ENCODE measurements at places on chromosomes 6 and 20.

DNA sequence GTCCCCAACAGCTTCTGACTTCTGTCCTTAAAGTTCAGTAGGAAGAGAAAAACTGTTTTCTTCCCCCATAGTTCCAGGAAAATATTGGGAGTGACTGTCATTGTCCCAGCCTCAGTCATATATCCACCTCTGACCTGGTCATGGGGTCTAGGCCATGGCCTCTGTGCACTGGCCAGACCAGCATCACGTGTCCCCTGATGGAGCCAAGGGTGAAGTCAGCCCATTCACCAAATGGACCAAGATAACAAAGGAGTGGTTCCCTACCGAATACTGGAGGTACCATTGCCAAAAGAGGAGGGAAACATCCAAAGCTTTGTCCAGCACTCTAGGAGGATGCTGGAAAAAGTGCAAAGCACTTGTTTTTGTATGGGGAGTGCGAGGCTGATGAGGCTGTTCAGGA, 395.4 kb downstream of the TAF4 start:
- DNase-seq, result no peak

- DNase-seq, result no peak
Observed at GRCh38 chr6:122143813-122144601, 255.4 kb upstream of the HSF2 start.

- DNase-seq, result no peak
Observed at GRCh38 chr6:22333802-22334201, 37.0 kb upstream of the PRL start.

GRCh38 chr6:125759184-125759902, 9.9 kb downstream of the HEY2 start:
- DNase-seq, result no peak

GRCh38 chr20:32792731-32793458, 26.9 kb upstream of the MAPRE1 start:
- no peak for DNase-seq

DNA sequence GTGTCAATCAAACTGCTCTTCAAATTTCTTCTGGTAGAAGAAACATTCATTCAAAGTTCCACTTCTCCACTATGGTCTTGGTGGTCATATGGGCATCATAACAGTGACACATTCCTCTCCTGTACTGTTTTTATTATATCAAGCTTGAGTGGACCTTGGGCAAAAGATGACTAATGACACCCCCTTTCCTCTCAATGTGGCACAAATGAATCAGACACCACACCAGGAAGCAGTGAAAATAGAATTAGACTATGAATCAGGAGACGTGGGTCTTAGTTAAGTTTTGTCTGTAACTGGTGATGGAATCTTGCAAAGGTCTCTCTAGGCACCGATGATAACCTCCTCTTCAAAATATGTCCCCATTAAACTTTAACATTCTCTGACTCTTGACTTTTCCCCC, 9.0 kb upstream of the NRSN1 start:
- no peak for DNase-seq

DNA sequence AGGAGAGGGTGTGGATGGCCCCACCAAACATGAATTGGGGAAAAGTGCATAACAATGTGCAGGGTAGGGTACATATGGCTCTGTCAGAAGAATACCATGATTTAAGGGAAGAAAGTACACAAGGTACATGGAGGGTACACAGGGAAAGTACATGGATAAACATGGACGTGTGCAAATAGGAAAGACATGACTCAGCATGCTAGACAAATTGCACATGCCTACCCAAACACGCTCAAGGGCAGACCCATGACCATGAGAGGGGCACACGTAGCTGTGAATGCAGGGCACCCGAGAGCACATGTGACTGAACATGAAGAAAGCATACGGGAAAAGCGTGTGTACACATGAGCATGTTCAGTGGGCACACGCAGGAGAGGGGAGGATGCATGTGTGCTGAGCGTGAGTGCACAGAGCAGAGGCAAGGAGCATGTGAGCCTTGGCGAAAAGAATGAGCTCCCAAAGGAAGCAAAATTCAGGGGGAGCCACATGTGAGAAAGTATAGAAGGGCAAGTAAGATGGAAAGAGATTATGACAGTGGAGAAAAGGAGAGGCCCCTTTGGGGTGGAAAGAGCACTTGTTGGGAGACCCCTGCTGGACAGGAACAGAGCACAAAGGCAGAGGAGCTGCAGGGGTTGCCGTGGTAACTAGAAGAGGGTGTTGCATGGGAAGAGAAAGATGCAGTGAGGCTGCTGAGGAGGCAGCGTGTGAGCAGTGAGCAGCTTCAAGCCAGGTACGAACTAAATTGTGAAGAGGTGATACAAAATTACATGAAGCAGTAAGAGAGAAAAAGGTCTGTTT, 17.8 kb downstream of the OR2H2 start:
- DNase-seq, result no peak

DNA sequence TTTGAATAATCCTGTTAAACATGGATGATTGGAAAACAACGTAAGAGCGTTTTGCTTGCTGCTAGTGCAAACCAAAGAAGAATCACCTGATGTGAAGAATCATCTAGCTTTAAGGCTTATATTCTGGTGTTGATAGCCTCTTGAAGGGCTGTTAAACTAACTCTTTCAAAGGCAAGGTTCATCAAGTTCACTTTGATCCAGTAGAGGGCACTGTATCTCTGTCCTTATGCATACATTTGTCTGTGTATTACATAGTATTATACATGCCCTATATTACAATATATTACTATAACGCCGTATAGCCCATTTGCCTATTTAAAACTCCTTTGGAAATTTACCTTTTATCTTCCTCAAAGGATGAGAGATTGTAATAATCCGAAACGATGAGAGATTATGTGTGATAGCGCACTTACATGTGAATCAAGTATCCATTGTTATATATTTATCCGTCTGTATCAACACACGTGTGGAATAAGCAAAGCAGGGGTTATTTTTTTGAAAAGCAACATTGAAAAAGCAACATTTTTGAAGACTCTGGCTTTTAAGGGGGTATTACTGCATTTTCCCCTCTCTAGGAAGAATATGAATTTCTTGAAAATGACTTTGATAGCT, 50.8 kb upstream of the NRN1 start:
- DNase-seq, result peak; percentile 52

- no peak for DNase-seq
Observed at GRCh38 chr20:24589815-24590177, 120.4 kb downstream of the SYNDIG1 start.

- no peak for DNase-seq
Observed at GRCh38 chr6:139758209-139758611, 383.8 kb upstream of the CITED2 start.

DNA sequence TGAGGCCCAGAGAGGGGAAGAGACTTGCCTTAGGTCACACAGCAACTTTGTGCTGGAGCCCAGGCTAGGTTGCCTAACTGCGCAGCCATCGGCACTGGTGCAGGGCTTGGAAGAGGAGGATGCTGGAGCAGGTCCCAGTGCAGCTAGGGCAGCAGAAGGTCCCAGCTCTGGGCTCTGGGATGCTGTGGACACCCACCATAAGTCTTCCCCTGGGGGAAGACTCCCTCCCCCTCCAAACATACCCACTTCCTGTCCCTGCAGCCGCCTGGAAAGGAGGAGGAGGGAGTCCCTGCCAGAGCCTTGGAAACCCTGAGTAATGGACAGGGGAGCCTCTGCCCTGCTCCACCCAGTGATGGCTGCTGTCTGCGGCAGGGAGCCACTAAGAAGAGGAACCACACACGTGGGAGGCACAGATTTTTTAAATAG, 93.6 kb downstream of the NCR2 start:
- DNase-seq, result no peak

DNA sequence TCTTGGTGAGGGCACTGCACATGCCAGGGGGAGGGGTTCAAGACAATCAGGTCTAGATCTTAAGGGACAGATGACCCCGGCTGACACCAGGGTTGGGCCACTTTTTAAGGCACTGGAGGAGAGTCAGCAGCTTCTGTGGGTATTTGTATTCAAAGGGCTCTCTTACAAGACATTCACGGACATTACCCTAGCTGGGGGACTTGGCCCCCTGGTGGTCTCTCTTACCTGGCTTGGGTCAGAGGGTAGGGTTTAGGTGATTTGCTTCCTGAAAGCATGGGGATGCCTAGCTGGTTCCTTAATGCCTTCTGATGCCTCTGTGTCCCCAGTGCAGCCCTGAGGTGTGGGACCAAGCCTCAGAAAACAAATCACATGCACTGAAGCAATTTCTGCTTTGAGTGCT, 354.7 kb downstream of the CDC5L start:
- no peak for DNase-seq

GRCh38 chr20:61052776-61053442, 199.2 kb upstream of the CDH4 start:
- no peak for DNase-seq

GRCh38 chr20:57445298-57445697, 54.1 kb downstream of the RBM38 start:
- no peak for DNase-seq

DNA sequence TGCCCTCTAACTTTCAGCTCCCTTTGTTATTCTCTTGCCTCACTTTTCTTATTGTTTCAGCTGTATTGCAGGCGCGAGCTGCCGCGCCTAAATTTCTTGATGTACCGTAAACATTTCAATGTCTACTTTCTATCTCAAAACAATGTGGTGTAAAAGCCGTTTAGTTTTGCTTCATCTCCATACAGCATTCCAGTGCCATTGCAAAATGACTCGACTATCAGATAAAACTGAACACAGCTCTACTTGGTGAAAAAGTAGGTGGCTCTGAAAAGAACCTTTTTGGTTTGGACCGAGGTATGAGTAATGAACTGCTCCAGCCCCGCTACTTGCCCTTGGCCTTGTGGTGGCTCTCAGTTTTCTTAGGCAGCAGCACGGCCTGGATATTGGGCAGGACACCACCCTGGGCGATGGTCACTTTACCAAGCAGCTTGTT, 74.6 kb downstream of the OR2B2 start:
- DNase-seq, result no peak

- no peak for DNase-seq
Observed at GRCh38 chr20:56322681-56323080, 36.1 kb upstream of the FAM210B start.

DNA sequence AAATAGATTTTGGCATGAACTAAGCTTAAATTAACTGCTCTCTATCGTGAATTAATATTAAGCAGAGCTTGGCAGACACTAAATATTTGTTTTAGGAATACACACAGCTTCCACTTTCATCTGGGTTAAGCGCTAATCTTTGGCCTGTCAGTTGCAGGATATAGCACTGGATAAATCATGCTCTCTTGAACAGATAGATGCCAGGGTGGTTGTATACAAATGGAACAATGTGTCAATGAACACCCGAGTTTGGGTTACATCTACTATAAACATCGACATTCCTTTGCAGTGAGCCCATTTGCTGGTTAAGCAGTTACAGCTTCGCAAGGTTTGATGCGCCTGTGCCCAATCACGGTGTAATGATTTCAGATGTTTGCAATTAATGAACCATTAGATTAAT, 338.2 kb upstream of the ZFP64 start:
- no peak for DNase-seq

GRCh38 chr6:144341831-144342527, 56.8 kb downstream of the UTRN start:
- DNase-seq, result no peak

- no peak for DNase-seq
Observed at GRCh38 chr20:44390280-44390679, 34.8 kb downstream of the HNF4A start.

DNA sequence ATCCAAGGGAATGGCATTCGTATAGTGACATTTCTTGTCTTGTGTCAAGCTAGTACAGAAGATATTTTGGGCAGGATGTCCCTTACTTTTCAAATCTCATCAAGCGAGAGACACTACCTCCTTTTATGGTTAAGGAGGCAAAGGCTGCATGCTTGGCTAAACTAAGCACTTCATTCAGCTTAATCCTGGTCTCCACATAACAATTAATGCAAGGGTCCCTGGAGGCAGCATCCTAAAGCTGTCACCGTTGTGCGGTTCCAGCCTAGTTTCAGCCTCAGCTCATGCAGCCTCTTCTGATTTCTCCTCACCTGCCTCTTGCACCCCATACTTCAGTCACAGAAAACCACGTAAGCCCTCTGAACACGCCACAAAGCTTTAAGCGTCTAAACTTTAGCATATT, 67.1 kb upstream of the SLC22A23 start:
- no peak for DNase-seq

DNA sequence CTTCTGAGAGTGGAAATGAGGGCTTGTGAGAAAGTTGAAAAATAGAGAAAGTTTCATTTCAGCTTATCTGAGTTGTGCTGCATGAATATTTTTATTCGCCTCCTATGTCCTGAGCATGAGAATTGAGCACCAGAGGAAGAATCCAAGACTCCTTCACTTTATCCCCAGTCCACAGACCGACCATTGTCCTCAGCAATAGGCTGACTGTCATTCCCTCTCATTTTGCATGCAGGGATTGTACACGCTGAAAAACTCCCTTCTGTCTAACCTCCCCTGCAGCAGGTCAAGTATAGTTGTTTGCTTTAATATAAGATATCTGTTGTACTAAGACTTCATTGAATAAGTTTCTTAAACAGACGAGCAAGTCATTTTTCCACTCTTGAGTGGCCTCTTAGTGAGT, 437.6 kb downstream of the PRKN start:
- DNase-seq, result no peak

GRCh38 chr6:8066108-8066507, 1.9 kb upstream of the BLOC1S5 start:
- DNase-seq, result no peak

GRCh38 chr6:119256978-119257462, 92.5 kb downstream of the MAN1A1 start:
- DNase-seq, result no peak

DNA sequence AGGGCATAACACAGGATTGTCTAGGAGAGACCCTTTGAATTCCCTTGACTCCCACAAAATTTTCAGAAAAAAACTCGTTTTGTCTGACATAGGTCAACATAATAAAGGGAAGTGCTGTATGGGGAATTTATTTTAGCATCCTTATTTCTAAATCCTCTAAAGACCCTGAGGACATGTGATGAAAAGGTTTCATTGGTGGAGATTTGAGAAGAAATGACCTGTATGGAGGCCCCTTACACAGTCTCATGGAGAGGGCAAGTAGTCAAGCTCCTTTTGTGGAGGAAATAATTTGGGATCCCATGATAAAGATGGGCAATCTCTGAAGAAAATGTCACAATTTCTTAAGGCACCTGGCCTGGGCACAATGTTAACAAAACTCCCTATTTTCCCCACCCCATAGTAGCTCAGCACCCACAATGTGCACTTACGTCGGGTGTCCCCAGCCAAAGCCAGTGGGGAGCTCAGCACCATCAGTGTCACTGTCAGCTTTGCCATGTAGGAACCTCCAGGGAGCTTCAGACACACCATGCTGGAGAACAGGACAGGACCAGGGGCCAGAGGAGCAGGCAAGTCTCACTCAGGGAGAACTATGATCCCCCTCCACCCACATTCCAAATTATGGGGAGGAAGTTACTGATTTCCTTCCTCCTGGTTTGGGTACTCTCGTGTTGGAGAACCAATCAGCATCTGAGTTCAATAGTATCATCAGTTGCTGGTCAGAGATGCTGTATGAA, at the start of gene HLA-DRB5:
TSS of gene HLA-DRB5 (minus strand) at position 591 of the 734 bp plus-strand sequence. CDS start at position 528, 63 bp downstream.
- DNase-seq, result no peak

DNA sequence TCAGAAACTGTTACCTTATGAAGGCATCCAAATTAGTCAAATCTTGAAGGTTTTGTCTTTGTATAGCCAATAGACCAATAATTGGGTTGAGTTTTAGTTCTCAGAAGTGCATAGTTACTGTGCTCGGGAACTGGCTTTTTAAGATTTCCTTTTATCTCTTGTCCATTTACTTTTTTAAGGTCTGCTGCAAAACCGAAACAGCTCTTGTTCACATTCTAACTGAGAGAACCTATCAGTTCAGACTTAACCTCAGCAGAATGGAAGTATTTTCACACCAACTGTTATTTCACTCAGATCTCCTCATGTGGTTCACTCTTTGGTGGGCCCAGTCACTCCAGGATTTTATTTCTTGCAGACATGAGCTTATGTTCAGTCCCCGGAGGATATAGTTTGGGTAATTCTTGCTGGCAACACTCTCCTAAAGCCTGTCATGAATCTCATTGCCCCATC, 55.5 kb downstream of the TPBG start:
- no peak for DNase-seq

Measured in renal pelvis (tissue), 12 donors.